Astrocyte (in vitro differentiated cells and primary cell): ENCODE measurements at places on chromosomes 6 and 20. TPM values are rescaled to one million over a fixed set of nuclear protein-coding genes. Genes with fewer than 3 reads are reported as not detected.

Gene BPIFA1
- not detected in 2 replicates for total RNA-seq

Gene DLK2
- 0.41 and 0.68 TPM in 2 replicates for total RNA-seq

Gene KIFC1
- 2.9 and 4.2 TPM in 2 replicates for total RNA-seq

Gene TAAR5
- not detected in 2 replicates for total RNA-seq

Gene PHF20
- 32.6 and 40.1 TPM in 2 replicates for total RNA-seq

DNA sequence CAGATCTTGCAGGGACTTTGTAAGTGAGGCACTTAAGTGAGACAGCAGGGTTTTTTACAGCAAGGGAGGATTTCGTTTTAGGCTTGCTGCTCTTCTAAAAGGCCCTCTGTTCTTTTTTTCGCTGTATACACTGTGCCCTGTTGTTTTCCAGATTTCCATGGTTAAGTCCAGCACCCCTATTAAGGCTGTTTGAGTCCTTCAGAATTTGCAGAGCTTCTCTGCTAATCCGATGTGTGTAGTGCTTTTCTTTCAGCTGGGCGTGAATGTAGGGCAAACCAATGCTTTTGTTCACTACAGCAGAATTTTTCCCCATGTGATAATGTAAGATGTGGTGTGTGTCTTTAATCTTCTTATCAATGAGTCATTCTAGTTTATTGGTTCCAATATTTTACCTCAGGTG is 200.5 kb upstream of the RREB1 start:
- H3K27me3 ChIP-seq, result peaks cover 12% of the 10 kb centered on the region
- no peaks in the 10 kb centered on the region for H3K4me1 ChIP-seq

DNA sequence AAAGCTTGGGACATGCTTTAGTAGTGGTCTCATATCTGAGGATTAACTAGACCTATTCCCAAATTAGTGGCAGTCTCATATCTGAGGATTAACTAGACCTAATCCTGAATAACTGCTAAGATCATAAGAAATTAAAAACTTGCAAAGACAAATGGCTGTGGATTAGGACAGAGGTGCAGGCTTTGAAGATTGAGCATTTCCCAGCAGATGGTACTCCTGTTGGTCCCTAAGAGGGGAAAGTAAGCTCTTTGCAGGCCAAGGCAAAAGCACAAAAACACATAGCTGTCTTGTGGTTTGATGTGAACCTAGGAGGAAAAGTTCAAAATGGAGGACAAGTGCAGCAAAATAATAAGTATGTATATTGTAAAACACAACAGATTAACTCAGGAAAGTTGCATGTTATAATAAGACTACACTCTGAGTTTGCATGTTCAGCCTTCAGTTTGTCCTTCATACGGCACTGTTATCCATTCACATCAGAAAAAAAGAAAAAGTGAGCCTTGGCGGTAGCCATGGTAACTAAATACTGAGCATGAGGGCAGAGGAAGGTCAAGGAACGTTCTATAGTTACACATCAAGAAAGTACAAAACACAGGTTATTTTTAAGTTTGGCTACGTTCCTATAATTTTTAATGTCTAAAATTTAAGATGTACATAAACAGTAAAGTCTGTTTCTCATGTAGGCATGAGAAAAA is 62.8 kb downstream of the FILIP1 start:
- no peak overlapping the region for H3K4me3 ChIP-seq
- H3K4me1 ChIP-seq, result no peaks in the 10 kb centered on the region
- no peaks in the 10 kb centered on the region for H3K36me3 ChIP-seq
- H3K27ac ChIP-seq, result no peak overlapping the region
- no peaks in the 10 kb centered on the region for H3K27me3 ChIP-seq

DNA sequence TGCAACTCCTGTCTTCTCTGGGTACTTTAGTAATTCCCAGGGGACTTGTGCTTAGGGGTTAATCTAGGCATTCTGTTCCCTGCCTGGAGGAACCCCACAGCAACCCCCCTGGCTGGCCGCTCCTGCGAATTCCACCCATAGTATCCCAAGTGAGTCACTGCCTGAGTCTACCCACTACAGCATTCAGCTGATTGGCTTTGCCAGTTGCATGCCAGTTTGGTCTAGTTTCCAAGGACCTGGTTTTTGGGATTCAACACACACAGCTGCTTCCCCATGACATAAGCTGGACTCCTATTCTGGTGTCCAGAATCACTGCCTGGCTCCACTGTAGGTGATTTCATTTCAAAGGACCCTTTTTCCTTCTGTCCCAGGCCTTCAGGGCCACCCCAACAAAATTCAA is 40.3 kb downstream of the PLCG1 start:
- H3K4me1 ChIP-seq, result peaks cover 31% of the 10 kb centered on the region

DNA sequence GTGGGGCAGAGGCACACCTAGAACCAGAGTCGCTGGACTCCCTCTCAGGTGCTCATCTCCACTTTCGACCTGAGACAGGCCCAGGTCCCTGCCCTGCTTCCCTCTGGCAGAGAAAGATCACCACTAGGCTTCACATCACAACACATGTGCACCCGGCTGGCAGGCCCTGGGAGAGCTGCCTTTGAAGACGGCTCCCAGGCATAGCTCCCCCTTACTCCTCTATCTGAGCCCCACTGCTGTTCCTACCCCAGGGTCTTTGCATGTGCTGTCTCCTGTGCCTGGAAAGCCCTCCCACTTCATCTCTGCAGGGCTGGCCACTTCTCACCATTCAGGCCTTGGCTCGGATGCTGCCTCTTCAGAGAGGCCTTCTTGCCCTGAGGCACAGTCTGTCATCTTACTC is 89.2 kb downstream of the NOL4L start:
- no peak overlapping the region for H3K27ac ChIP-seq
- peaks cover 4% of the 10 kb centered on the region for H3K4me1 ChIP-seq
- no peak overlapping the region for H3K4me3 ChIP-seq
- H3K36me3 ChIP-seq, result no peaks in the 10 kb centered on the region

- H3K27me3 ChIP-seq, result no peaks in the 10 kb centered on the region
- no peaks in the 10 kb centered on the region for H3K36me3 ChIP-seq
- H3K4me1 ChIP-seq, result no peaks in the 10 kb centered on the region
- no peak overlapping the region for H3K4me3 ChIP-seq
- no peak overlapping the region for H3K27ac ChIP-seq
Measured at GRCh38 chr6:147567141-147567805, 58.8 kb downstream of the SAMD5 start.

- no peaks in the 10 kb centered on the region for H3K27me3 ChIP-seq
- no peak overlapping the region for H3K4me3 ChIP-seq
- no peaks in the 10 kb centered on the region for H3K36me3 ChIP-seq
Measured at GRCh38 chr6:156279261-156279969, 497.8 kb upstream of the ARID1B start.

DNA sequence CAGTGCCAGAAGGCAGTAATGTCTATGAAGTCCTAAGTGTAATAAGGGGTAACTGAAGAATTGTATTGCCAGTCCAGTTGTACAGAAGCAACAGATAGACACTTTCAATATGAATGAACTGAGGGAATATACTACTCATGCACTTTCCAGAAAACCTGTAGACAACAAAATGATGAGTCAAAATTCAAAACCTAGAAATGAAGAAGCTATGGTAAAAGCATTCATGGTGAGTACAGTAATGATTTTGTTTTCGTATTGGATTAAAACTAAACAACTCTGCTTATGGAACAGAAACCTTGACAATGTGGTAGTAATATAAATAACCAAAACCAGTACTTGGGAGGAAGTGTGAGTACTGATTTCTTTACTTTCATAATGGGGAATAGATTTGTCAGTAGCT is 35.0 kb downstream of the ARMC2 start:
- DNase-seq, result no peak
- H3K4me3 ChIP-seq, result no peak overlapping the region
- H3K27me3 ChIP-seq, result no peaks in the 10 kb centered on the region
- H3K4me1 ChIP-seq, result no peaks in the 10 kb centered on the region
- H3K27ac ChIP-seq, result no peak overlapping the region

DNA sequence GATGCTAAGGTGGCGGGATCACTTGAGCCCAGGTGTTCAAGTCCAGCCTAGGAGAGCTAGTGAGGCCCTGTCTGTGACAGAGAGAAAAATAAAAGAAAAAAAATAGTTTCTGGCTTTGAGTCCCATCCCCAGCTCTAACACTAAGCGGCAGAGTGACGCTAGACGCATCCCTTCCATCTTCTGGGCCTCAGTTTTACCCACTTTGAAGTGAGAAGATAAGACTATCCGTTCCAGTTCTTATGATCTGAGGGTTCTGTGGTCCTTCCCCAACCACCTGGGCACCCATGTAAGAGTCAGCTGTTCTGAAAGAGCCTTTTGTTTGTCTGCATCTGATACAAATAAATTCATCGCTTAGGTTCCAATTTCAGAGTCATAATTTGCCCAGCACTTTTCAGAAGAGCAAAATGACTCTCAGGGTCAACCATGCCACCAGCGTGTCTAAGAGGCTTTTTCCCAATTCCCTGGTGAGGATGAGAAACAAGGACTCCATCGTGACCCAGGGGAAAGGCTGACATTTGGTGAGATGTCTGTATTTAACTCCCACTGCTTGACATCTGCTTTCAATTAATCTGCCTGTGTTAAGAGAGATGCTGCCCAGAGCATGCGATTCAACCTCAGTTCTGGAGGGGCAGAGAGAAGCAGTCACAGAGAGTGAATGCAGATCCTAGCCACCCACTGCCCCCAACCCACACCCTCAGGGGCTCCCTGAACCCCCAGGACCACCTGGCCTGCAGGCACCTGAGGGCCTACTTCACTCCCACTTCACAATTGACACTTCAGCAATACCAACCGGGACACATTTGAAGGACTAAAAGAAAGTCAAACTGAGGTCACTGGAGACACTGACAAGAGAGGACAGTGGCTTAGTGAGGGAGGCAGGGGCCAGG is 131.6 kb upstream of the TOP1 start:
- no peak overlapping the region for H3K27ac ChIP-seq
- H3K4me3 ChIP-seq, result no peak overlapping the region
- H3K36me3 ChIP-seq, result no peaks in the 10 kb centered on the region
- no peaks in the 10 kb centered on the region for H3K4me1 ChIP-seq
- no peak for DNase-seq
- no peaks in the 10 kb centered on the region for H3K27me3 ChIP-seq
